ENCODE measurements at places on chromosomes 3 and 15. TPM values are rescaled to one million over a fixed set of nuclear protein-coding genes. Genes with fewer than 3 reads are reported as not detected.

The RASL12 gene
- 102 TPM for total RNA-seq

The TGM5 gene
- total RNA-seq = not detected

The SPPL2A gene
- 303 TPM for total RNA-seq

The TRANK1 gene
- total RNA-seq = 8.6 TPM

The RASGRP1 gene
- not detected for total RNA-seq

- H3K4me1 ChIP-seq = no peaks in the 10 kb centered on the region
- no peak overlapping the region for H3K27ac ChIP-seq
- no peaks in the 10 kb centered on the region for H3K36me3 ChIP-seq
- H3K4me3 ChIP-seq = no peak overlapping the region
These were observed 9.1 kb upstream of the CEMIP start for GRCh38 chr15:80769829-80770705.

DNA sequence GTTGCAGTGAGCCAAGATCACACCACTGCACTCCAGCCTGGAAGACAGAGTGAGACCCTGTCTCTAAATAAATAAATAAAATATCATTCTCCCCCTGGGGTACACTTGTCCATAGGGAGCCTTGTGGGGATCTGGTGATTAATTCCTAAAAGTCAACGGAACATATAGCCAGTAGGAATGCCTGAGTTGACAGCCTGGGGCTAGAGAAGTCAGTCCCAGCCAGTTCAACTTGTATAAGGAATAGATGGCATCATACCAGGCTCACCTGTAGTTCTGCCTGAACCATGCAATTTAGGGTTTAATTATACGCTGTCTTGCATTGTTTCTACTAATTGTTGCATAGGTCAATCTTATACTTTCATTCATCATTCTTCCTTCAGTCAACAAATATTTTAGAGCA, 5.9 kb upstream of the BOC start:
- no peaks in the 10 kb centered on the region for H3K36me3 ChIP-seq
- no peak overlapping the region for H3K27ac ChIP-seq
- H3K4me3 ChIP-seq = no peak overlapping the region
- DNase-seq = no peak
- H3K27me3 ChIP-seq = no peaks in the 10 kb centered on the region

DNA sequence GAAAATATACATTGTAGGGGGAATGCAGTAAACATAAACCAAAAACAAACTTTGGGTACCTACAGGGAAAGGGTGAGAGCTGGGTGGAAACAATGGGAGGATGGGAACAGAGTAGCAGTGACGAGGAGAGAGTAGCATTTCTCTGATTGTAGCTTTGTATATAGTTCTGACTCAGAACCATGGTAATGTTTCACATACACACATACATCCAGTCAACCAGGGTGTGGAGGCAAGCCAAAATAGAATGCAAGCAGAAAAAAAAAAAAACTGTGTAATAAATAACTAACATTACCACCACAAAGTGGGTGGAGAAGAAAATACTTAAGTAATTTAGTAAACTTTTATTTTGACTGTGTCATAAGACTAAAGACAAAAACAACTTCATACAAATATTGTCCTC, 27.2 kb downstream of the BCL2A1 start:
- no peak overlapping the region for H3K27ac ChIP-seq
- no peaks in the 10 kb centered on the region for H3K27me3 ChIP-seq
- DNase-seq = no peak
- no peaks in the 10 kb centered on the region for H3K4me1 ChIP-seq

- H3K4me1 ChIP-seq = no peaks in the 10 kb centered on the region
- no peak overlapping the region for H3K27ac ChIP-seq
- no peak for DNase-seq
These were observed 577.5 kb upstream of the NECTIN3 start for GRCh38 chr3:110494093-110494490.

DNA sequence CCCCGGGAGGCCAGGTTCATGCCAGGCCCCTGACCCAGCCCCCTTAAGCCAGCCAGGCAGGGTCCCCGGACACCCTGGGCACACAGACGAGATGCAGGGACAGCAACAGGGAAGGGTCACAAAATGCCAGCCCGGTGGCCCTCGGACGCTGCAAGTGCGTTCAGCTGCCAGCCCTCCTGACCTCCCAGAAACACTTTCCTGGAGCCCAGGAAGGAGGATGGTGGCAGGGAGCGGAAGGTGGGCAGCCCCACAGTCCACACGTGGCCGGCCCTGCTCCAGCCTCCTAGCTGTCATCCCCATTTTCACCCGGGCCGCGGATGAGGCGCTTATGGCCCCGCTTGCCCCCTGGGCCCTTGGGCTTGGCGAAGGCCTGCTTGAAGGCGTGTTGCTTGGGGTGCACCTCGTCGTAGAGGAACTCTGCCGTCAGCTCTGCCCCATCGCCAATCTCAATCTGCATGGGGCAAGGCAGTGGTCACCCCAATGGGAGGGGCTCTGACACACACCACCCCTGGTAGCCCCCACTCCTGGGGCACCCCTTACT, 3.4 kb upstream of the TLR9 start:
- no peak overlapping the region for H3K4me3 ChIP-seq
- no peak overlapping the region for H3K27ac ChIP-seq
- peaks cover 47% of the 10 kb centered on the region for H3K36me3 ChIP-seq
- no peak for DNase-seq
- H3K27me3 ChIP-seq = no peaks in the 10 kb centered on the region

- no peaks in the 10 kb centered on the region for H3K36me3 ChIP-seq
- no peak overlapping the region for H3K27ac ChIP-seq
These were observed 43.1 kb downstream of the SAMMSON start for GRCh38 chr3:70042641-70043040.

DNA sequence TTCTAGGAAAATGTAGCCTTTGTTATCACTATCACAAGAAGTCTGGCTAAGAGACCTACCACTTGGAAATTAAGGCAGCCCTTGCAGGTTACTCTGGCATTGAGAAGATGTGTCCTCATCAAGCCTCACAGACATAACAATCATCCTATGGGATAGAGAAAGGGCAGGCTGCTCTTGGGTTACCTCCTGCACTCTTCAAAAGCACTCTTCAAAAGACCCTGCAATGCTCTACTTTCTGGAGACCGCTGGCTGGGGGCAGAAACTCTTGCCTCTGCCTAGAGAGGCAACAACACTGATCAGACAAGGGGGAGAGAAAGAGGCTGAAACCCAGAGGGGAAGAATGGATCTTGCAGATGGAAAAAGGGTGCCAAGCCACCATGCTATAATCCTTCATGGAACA, 127.9 kb upstream of the BNIP2 start:
- no peaks in the 10 kb centered on the region for H3K4me1 ChIP-seq
- no peak for DNase-seq
- no peak overlapping the region for H3K27ac ChIP-seq
- H3K4me3 ChIP-seq = no peak overlapping the region
- no peaks in the 10 kb centered on the region for H3K27me3 ChIP-seq
- H3K36me3 ChIP-seq = no peaks in the 10 kb centered on the region

GRCh38 chr15:73957785-73958184, 31.5 kb downstream of the LOXL1 start:
- no peaks in the 10 kb centered on the region for H3K36me3 ChIP-seq
- H3K27ac ChIP-seq = no peak overlapping the region
- H3K4me1 ChIP-seq = no peaks in the 10 kb centered on the region
- H3K4me3 ChIP-seq = no peak overlapping the region

- H3K27me3 ChIP-seq = no peaks in the 10 kb centered on the region
- no peak overlapping the region for H3K27ac ChIP-seq
These were observed 9.2 kb downstream of the SKIC8 start for GRCh38 chr15:78290222-78290621.

- H3K4me3 ChIP-seq = no peak overlapping the region
- H3K27me3 ChIP-seq = no peaks in the 10 kb centered on the region
- no peak for DNase-seq
- H3K4me1 ChIP-seq = no peaks in the 10 kb centered on the region
- no peaks in the 10 kb centered on the region for H3K36me3 ChIP-seq
- no peak overlapping the region for H3K27ac ChIP-seq
These were observed 40.2 kb upstream of the OSTN start for GRCh38 chr3:191158815-191159214.

- no peak overlapping the region for H3K27ac ChIP-seq
- DNase-seq = no peak
- H3K4me3 ChIP-seq = no peak overlapping the region
- no peaks in the 10 kb centered on the region for H3K27me3 ChIP-seq
- H3K4me1 ChIP-seq = peaks cover 35% of the 10 kb centered on the region
These were observed 18.2 kb downstream of the DCUN1D1 start for GRCh38 chr3:182962166-182962565.

DNA sequence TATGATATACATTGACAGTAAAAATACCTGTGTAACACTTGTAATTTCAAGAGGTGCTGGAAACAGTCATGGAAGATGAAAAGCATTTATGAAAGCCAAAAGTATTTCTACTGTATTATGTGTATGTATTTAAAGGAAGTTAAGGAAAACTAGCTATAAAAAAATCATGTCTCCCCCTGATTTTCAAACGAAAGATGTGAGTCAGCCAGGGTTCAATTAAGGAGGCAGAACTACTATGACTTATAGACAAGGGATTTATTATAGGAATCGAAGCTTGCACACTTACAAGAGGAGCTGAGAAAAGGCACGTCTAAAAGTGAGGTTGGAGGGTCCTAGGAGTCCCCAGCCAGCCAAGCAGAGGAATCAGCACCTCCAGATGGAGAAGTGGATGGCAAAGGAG, 119.4 kb downstream of the SUCLG2 start:
- H3K36me3 ChIP-seq = no peaks in the 10 kb centered on the region
- no peak overlapping the region for H3K27ac ChIP-seq
- DNase-seq = no peak
- H3K4me3 ChIP-seq = no peak overlapping the region
- H3K27me3 ChIP-seq = no peaks in the 10 kb centered on the region

- no peak overlapping the region for H3K4me3 ChIP-seq
- no peak overlapping the region for H3K27ac ChIP-seq
- H3K27me3 ChIP-seq = no peaks in the 10 kb centered on the region
- no peaks in the 10 kb centered on the region for H3K4me1 ChIP-seq
These were observed 521.9 kb upstream of the NAALADL2 start for GRCh38 chr3:174337227-174337626.
